ENCODE measurements at places on chromosomes 3 and 15.

- DNase-seq, result no peak
These were observed 40.5 kb upstream of the GYG1 start for GRCh38 chr3:148950806-148951205.

- DNase-seq, result no peak
These were observed 67.7 kb downstream of the CD200R1L start for GRCh38 chr3:112779011-112779410.

GRCh38 chr3:15616053-15616452, 14.5 kb downstream of the BTD start:
- DNase-seq, result no peak

GRCh38 chr15:82655606-82656005, 8.4 kb upstream of the CPEB1 start:
- no peak for DNase-seq

DNA sequence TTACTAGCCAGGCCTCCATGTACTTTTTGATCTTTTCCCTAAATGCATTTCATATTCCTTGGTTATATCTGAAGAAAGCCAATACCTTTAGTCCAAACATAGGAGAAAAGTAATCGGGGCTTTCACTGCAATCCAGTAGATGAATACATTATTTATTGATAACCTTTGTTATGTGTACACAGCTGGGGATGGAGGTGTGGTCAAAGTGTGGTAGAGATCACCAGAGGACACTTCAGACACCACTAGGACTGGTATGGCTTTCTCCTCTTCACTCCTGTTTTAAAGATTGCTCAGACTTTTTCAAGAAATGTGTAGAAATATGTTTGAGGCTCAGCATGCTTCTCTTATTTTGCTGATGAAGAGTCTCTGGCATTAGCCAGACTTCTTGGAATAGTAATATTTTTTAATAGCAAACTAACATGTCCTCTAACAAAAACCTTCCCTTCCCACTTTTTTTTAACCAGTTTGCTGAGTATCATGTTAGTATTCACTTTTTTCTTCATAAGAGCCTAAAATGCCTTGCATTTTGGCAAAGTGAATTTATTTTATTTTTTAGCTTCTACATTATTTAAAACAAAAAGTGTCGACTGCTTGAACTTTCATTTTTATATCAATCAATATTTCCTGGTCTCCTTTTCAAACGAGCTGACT, 65.6 kb upstream of the MBNL1 start:
- DNase-seq, result no peak

- DNase-seq, result no peak
These were observed 3.1 kb upstream of the ANPEP start for GRCh38 chr15:89817701-89818280.

GRCh38 chr3:29438580-29438979, 157.7 kb downstream of the RBMS3 start:
- DNase-seq, result no peak

DNA sequence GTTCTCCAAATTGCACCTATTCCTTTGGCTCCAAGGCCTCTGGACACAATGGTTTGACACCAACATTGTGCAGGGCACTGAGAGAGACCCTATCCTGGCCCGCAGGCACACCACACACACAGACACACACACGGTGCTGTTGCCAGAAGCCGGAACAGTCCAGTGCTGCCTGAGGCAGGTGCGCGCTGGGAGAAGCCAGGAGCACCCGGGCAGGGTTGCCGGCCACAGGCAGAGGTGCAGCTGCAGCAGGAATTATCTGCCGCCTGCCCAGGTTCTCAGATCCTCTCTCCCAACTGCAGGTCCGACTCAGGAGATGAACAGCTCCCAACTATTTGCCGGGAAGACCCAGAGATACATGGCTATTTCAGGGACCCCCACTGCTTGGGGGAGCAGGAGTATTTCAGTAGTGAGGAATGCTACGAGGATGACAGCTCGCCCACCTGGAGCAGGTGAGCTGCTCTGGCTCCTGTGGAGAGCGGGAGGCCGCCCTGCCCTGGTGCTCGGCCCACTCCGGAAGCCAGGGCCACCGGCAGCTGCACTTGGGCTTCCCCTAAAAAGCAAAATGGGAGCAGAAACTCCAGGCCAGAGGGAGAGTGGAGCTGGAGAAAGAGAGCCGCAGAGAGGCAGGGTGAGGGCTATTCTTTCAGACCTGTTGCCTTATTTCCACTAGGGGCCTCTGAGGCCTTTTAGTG, 42.9 kb downstream of the CHDH start:
- no peak for DNase-seq

DNA sequence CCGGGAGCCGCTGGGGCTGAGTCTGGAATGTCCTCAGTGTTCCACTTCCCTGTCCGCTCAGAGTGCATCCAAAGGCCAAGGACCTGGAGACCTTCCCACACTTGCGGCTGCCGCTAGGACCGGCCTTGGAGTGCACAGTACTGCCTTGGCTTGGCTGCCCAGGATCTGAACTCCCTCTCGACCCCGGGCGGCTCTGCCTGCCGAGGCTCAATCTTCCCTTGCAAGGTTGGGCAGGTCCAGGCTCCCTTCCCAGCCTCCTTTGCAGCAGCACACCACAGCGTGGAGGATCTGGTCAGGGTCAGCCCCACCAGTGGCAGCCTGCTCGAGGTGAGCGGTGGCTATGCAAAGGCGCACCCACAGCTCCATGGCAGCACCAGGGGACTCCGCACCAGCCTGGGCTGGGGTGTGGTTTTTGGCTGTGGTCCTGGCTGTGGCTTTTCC, 69.2 kb downstream of the PLXNA1 start:
- no peak for DNase-seq

DNA sequence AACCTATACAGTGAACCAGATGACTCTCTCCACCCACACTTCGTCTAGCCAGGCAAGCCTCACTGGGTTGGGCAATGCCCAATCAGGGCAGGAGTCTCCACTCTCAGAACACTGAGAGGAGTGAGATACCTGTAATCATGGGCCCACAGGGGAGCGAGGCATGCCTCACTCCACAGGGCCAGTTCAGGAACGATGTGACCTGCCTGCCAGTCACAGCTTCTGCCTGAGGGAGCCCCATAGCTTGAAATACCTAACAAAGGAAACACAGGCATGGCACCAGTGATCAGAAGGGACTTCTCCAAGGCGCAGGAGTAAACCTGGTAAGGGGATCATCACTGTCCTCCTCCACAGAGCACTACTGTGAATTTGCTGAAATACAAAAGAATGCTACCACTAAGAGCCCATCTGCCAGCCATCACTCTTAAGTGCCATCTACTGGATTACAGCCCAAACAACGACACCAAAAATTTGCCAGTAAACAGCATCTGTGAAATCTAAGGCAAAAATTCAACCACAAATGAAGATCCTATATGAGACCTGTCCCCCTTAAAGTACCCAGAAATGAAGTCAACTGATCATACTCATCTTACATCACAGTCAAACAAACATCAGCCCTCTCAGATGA, 689.9 kb upstream of the SEMA6D start:
- no peak for DNase-seq

GRCh38 chr3:127732879-127733350, 60.2 kb downstream of the ABTB1 start:
- DNase-seq, result no peak

- peak; percentile 46 for DNase-seq
These were observed 13.7 kb upstream of the PARP6 start for GRCh38 chr15:72285927-72286516.

DNA sequence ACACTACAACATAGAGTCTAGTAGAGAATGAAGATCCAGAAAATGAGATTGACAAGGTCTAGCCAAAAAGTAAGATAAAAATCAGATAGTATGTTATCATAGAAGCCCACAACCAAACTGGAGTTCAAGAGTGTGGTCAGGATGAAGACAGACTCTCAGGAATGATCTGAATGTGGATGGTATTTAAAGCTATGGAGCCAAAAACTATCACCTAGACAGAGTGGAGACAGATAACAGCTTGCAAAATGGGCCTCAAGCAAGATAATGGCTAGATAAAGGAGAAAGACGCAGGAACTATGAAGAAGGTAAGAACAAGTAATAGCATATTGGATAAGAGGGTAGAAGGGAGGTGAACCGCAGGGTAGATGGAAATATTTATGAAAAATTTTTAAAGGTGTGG, 35.4 kb downstream of the ZMAT3 start:
- DNase-seq, result no peak

GRCh38 chr3:61090389-61091169, 160.7 kb downstream of the FHIT start:
- no peak for DNase-seq

DNA sequence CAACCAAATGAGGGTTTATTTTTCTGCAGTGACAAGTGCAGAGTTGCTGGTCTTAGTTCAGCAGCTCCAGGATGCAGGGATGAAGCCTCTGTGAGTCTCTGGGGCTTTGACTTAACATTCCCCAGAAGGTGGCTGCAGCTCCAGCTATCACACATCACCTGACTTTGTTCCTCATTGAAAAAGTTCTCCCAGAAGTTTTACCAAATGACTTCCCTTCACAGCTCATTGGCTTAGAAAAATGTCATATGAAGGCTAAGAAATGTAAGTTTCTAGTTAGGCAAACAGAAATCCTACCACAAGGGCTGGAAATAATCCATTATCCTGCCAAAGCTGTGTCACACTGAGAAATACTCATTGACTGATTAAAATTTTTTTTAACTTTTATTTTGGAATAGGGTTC, 184.9 kb downstream of the MINAR1 start:
- no peak for DNase-seq

DNA sequence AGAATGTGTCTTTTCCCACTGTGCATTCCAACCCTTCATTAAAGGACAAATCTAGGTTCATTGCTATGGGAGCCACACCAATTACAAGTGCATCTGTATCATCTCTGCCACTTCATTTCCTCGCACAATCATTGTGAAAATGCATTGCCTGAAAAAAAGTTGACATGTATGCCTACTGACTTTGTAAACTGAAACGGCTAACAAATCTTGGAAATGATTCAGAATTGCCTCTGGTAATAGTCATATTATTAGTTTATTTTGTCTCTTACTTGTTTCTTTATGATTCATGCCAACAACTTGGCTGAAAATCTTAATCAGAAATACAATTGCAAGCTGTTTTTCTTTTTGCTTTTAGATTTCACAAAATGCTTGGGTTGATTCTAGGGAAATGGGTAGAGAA, 497.1 kb downstream of the ZIC1 start:
- DNase-seq, result no peak

GRCh38 chr3:2334921-2335320, 236.3 kb downstream of the CNTN4 start:
- no peak for DNase-seq

DNA sequence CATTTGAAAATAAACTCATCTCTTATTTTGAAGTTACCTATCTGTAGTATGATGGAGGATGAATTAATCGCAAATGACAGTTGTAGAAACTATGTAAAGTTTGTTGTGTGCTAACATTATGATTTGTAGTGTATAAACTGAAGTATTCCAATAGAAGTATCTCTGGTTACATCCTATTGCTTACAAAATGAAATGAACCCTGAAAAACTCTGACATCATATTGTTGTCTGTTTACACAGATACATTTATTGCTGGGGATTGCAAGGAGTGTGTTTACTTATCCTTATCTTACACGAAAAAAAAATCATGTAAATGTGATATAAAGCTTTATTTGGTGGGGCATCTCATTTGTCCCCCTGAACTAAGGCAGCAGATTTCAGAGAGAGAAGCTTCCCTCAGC, 2.6 kb upstream of the ABHD10 start:
- no peak for DNase-seq

GRCh38 chr3:15263120-15263519, 57.1 kb downstream of the CAPN7 start:
- DNase-seq, result no peak

- no peak for DNase-seq
These were observed 76.5 kb downstream of the HMG20A start for GRCh38 chr15:77497110-77497737.

GRCh38 chr3:36366308-36366707, 14.0 kb upstream of the STAC start:
- no peak for DNase-seq

DNA sequence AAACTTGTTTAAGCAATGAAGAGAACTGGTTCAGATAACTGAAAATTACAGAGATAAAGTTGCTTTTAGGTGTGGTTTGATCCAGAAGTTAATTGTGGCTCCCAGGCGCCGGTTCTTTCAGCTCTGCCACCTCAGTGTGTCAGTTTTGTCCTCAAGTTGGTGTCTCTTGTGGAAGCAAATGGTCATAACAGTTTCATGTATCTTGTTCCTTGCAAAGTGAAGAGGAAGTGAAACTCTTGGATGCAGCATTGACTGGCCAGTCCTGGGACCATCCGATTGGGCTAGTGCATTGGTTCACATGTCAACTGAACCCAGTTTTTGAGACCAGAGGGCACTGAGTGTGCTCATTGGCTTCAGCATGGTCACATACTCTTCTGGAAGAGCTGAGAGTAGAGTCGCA, 181.4 kb upstream of the GRM7 start:
- DNase-seq, result no peak

- DNase-seq, result no peak
These were observed 419.5 kb upstream of the NAALADL2 start for GRCh38 chr3:174439331-174440252.

DNA sequence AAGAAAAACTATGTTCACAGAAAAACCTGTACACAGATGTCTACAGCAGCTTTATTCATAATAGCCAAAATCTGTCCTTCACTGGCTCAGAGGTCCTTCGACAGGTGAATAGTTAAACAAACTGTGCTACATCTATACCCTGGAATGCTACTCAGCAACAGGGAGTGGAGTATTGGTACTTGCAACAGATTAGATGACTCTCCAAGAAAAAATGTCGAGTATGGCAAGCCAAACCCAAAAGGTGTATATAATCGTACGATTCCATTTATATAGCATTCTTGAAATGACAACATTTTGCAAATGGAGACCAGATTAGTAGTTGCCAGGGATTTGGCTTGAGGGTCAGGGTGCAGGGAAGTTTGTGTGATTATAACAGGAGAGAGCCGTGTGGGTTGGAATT, 22.4 kb upstream of the RGMA start:
- DNase-seq, result no peak

DNA sequence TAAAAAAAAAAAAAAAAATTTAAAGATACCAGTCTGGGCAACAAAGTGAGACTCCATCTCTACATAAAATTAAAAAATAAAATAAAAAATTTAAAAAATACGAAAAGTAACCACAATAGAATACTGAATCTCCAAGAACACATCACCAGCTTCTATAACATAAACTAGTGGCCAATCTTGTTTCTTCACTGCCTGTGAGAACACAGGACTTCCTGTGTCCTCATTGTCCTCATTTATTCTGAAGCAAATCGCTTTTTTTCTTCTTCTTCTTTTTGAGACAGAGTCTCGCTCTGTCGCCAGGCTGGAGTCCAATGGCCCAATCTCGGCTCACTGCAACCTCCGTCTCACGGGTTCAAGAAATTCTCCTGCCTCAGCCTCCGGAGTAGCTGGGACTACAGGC, 28.6 kb upstream of the RAB7A start:
- no peak for DNase-seq

GRCh38 chr3:31622636-31623288, 90.0 kb downstream of the STT3B start:
- no peak for DNase-seq
